ENCODE measurements at places on chromosomes 7 and 10.

DNA sequence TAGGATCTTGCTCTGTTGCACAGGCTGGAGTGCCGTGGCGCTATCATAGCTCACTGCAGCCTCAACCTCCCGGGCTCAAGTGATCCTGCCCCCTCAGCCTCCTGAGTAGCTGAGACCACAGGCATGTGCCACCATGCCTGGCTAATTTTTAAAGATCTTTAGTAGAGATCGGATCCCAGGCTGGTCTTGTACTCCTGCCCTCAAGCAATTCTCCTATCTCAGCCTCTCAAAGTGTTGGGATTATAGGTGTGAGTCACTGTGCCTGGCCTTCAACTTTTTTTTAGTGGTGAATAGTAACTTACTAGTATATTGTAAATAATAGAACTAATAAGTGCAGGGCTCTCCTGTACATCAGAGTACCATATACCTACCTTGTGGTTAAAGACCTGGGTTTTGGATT is 52.1 kb upstream of the LMTK2 start:
- DNase-seq, result no peak

DNA sequence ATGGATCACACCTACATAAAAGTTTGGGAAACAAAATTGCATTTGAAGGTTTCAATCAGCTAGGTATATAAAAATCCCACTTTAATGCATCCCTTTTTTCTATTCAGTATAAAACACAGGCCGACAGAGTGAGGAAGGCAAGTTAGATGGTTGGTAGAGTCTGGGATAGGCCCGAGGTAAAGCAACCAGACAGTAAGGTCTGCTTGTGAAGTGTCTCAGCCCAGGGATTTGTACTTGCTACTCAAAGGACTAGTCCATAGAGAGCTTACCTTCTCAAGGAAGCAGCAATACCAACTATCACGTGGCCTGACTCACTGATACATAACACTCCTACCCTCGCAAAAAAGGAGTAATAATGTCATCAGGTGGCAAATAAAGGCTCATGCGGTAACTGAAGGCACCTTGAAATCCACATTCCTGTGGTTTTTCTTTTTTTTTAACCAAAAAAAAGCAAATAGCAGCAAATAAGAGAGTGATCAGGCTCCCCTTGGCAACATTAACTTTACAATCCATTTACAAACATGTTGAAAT is 56.2 kb upstream of the ATP6V0A4 start:
- DNase-seq, result no peak

DNA sequence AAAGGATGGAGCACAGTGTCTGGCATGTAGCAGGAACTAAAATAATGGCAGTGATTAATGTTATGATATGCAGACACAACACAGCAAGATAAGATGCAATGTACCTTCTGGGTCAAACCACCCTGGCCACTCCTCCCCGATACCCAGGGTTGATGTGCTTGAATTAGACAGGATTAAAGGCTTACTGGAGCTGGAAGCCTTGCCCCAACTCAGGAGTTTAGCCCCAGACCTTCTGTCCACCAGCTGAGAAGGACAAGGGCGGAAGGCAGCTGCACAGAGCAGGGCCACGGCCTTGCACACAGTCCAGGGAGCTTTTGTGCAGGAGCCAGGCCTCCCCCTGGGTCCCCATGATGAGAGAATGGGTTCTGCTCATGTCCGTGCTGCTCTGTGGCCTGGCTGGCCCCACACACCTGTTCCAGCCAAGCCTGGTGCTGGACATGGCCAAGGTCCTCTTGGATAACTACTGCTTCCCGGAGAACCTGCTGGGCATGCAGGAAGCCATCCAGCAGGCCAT is at the start of gene RBP3:
RBP3 (plus strand) TSS at position 226 of the 514 bp plus-strand sequence; CDS start at position 348, 122 bp downstream.
- DNase-seq, result no peak

DNA sequence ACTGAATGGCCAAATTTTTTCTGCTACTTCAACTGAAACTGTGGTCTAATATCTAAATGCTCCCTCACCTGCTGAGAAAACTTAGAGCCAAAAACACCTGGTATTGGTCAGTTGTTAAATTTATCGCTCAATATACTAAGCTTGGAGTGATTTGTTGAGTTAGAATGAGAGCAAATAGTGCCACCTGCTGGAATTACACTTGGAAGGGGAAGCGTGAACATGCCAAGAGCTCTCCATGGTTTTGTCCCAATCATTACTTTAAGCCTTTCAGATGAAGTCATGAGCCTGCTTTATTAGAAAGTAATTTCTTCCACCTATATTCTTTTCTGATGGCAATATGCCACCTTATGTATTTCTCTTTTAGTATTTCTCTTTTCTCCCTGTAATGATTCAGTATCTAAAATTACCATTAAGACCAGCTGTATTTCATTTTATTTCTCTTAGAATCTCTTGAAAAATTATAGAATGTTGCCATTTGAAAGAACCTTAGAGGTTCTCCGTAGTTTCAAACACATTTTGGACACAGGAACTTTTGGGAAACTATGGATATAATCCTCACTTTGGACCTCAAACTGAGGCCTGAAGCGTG is 447.8 kb upstream of the C7orf33 start:
- DNase-seq, result peak; percentile 37

DNA sequence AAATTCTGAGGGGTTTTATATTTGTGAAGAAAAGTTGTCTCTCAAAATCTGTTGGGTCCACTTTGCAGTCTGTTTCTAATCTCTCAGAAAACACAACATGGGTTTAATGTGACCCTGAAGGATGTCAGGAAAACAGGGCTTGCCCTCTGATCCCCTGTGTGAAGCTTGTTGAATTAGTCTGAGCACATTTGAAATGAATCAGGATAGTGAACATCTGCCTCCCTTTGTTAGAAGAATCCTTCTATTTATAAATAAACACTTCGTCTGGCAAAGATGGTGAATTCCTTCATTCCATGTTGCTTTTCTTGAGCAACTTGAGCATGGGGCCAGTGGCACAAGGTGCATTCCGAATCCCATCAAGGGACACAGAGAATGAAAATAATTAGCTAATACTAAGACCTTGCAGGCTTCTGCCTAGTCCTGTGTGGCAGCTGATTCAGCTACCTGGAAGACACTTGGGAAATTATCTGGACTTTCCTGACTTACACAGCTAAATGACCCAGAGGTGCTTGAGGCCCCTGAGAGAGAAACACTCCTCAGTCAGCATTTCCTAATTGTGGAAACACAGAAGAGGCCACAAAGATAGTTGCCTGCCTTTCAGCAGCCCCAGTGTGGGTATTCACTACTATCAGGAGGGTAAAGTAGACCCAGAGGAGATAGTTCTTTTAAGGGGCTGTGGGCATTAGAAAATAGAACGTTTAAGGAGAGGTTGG is 305.5 kb downstream of the C7orf25 start:
- no peak for DNase-seq

DNA sequence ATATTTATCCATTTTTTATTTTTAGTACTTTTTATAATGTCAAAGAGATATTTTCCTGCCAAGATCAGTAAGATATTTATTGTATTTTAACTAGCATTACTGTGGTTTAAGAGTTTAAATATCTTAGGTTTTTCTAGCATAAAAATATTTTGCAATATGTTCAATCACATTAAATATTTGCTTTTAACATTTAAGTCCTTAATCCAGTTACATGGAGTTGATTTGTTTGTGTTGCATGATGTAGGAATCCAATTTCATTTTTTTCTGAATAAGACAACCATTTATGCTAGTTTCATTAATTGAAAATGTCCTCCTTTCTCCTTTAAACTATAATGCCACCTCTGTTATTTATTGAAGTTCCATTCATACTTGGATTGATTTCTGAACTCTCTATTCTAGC is 41.8 kb downstream of the CAV1 start:
- DNase-seq, result no peak

- no peak for DNase-seq
Observed at GRCh38 chr7:128267595-128267924, 26.5 kb downstream of the LEP start.

DNA sequence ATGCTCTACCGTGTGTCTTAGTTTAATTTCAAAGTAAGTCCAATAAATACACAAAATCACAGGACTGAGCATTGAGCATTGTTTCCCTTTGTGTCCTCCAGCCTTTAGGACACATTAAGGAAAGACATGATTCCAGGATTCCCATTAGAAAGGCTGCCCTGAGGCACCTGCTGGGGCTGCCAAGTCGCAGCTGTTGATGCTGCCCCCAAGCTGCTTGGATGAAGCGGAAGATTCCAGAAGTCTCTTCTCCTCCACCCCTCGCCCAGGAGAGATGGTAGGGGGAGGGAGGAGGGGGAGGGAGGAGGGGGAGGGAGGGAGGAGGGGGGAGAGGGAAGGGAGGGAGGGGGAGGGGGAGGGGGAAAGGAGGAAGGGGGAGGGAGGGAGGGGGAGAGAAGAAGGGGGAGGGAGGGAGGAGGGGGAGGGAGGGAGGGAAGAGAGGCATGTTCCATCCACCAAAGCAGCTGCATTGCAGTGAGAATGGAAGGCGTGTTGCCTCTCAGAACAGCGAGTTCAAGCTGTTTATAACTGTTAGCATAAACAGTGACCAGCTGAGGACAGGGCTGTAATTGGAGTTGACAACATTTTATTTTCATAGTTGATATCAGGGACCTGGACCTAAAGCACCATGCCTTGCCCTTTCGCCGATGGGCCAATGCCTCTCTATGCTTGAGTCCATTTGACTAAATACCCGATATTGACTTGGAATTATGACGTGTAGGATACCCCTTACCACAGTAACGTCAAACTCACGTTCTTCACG is 67.3 kb downstream of the DIP2C start:
- no peak for DNase-seq

DNA sequence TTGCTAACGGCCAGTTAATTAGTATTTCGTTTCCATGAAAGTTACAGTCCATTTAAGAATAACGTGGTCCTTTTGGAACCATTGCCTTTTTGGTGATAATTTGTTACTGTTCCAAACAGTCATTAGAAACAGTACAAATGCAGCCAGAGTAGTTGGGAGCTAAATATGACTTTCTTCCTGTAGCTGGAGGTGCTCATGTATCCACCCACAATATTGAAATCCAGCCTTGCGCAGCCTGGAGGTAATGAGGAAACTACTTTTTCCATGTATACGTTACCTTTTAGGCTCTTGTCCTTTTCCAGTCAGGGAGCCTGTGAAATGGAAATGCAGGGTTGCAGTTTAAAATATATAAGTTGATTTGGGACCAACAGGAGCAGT is 43.6 kb downstream of the LHFPL3 start:
- no peak for DNase-seq

DNA sequence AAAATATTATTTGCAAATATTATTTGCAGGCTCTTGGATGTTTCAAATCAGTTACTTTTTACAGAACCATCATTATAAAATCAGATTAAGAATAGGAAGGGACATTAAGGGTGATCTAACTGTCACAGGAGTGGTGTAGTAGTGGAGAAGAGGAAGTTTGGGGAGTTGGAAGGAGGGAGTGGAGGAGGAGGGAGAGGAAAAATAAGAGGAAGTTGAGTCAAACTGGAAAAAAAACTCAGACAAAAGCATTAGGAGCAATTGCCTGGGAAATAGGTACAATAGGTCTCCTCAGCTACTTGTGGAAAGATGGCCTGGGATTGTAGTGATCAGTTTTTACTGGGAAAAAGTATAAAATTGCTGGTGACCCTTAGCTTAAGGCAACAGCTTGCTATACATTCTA is 77.7 kb upstream of the GPR37 start:
- no peak for DNase-seq

GRCh38 chr10:34905200-34905927 is 90.3 kb upstream of the PARD3 start:
- no peak for DNase-seq

DNA sequence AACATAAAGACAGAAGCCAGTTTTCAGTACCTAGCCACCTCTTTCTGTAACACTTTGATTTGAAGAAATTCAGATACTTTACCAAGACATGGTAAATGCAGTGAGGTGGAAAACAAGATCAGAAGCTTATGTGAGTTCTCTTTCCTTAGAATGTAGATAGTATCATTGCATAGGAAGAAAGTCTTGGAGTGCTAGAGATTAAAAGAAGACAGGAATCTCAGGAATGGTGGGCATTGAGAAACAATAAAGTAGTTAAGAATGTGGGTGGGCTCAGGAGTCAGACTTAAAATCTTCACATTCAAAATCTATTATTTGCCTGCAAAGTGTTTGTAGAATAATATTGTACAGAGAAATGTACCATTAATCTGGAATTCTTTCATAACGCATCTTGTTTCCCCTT is 58.9 kb downstream of the POLL start:
- no peak for DNase-seq
